A549 treated with RU486 at 1 μM for 4 hours (cell line): ENCODE measurements at places on chromosomes 6 and 20. TPM values are rescaled to one million over a fixed set of nuclear protein-coding genes. Genes with fewer than 3 reads are reported as not detected.

The TFAP2D gene
- total RNA-seq, result not detected in 5 replicates

The TLDC2 gene
- not detected in 5 replicates for total RNA-seq

The VSX1 gene
- total RNA-seq, result 0.74 to 1.6 TPM (median 1.1 TPM) in 5 replicates

The SIRPG gene
- total RNA-seq, result not detected in 5 replicates

The SYCP2L gene
- total RNA-seq, result 1.4 to 2.6 TPM (median 1.6 TPM) in 5 replicates

The BPIFB1 gene
- total RNA-seq, result 0.13 to 0.19 TPM in 2 of 5 replicates, not detected in the others

The ELOVL2 gene
- total RNA-seq, result 3.7 to 7.6 TPM (median 7.6 TPM) in 5 replicates

The CNKSR3 gene
- total RNA-seq, result 5.1 to 6.7 TPM (median 5.4 TPM) in 5 replicates

The SLC22A2 gene
- total RNA-seq, result 0.10 to 0.23 TPM in 2 of 5 replicates, not detected in the others

The DNMT3B gene
- 3.8 to 4.9 TPM (median 4.2 TPM) in 5 replicates for total RNA-seq
